ENCODE measurements at places on chromosomes 16 and 17.

- no peak for DNase-seq
These were observed 456.0 kb upstream of the SOX9 start for GRCh38 chr17:71664861-71665260.

- no peak for DNase-seq
These were observed 86.4 kb upstream of the HS3ST2 start for GRCh38 chr16:22727285-22728166.

DNA sequence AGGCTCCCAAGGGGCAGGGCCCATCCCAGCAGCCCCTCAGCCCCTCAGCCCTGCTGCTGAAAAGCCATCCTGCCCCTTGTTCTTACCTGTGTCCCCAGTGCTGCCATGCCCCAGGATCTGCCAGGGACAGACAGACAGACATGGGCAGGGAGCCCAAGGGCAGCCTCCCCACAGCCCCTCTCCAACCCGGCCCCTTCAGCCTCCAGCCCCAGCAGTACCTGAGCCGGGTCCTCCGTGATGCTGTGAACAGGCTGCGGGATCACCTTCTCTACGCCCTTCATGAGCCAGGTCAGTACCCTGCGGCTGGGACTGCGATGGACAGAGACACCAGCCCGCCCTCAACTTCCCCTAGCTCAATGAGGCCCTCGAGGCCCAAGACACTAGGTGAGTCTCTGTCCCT lies 8.2 kb downstream of the CNGB1 start:
- DNase-seq: no peak

GRCh38 chr17:32941419-32942032 lies 13.6 kb downstream of the TMEM98 start:
- DNase-seq: no peak

DNA sequence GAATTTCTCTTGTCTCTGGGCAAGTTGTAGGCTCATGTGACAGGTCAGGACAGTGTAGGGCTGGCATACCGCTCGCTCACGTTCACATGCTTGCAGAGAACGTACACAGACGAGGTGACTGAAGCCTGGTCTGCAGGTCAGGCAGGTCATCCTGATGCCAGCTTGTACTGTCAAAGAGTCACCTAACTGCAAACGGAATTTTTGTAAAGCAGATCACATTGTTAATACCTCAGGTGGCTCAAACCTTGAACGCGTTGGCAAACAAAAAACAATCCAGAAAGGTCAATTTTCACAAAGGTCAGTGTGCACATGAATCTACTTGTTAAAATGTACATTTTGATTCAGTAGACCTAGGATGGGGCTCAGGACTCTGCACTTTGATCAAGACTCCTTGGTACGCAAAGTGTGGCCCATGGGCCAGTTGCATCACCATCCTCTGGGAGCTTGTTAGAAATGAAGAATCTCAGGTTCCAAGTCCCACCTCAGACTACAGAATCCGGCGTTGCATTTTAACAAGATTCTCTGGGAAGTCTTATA lies 28.6 kb downstream of the ANKRD40 start:
- no peak for DNase-seq

DNA sequence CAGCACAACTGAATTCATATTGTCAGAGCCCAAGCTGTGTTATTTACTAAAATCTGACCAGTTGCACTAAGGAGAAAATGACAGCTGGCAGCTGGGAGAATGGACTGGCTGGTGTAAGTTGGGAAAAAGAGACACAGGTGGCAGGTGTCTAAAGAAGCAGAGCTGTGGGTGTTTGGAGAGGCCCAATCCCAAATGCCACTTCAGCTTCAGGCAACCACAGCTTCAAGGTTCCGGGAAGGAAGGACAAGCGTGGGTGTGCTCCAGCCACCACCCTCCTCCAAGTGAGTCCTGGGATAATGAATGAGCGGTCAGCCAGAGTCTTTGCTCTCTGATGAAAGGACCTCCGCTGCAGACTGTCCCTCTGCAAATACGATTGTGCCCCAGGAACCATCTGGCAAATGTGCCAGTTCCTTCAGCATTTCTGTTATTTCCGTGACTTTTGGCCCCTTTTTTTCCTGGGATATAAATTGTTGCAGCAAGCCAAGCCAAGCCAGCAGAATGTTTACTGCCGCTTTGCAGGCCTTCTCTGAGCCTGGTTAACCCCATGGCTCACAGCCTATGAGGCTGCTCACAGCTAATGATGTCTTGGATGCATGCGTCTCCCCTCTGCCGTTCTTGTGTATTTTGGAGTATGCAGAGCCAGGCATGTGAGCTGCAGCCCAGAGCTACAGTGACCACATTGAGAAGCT lies 9.5 kb upstream of the RHBDL3 start:
- DNase-seq: no peak

GRCh38 chr17:16930571-16931317 lies 41.2 kb downstream of the TNFRSF13B start:
- DNase-seq: no peak

GRCh38 chr16:70674221-70675014 lies 11.4 kb downstream of the MTSS2 start:
- no peak for DNase-seq

GRCh38 chr17:31629696-31630470 lies 229.2 kb downstream of the COPRS start:
- DNase-seq: no peak

DNA sequence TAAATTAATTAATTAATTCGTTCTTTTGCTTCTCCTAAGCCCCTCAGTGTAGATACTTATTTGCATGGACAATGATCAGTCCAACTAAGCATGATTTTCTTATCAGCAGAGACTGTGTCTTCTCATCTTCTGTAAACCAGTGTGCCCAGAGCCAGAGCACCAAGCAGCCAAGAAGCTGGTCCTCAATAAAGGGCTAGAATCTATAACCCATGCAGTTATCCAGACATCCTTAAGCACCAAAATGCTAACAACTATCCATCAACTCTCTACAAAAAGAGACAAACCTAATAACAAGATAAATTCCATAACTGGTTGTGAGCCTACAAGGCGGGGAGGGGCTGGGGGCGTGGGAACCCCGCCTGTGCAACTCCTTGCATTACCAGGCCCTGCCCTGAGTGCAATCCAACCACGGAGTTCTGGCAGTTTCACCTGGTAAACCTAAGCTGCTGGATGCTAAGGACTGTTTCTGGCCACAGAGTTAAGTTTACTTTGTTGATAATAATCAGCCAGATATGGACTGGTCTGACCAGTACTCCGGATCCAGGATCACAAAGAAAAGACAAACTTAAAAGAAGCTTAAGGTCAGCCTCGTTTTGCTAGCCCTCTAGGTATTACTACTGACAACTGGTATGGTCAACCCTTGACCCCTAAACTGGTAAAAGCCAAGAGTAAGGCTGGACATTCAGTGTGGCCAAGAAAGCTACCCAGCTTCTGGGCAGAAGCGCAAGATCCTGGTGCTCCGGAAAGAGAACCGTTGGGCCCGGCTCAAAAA lies 51.5 kb downstream of the ZFHX3 start:
- no peak for DNase-seq

DNA sequence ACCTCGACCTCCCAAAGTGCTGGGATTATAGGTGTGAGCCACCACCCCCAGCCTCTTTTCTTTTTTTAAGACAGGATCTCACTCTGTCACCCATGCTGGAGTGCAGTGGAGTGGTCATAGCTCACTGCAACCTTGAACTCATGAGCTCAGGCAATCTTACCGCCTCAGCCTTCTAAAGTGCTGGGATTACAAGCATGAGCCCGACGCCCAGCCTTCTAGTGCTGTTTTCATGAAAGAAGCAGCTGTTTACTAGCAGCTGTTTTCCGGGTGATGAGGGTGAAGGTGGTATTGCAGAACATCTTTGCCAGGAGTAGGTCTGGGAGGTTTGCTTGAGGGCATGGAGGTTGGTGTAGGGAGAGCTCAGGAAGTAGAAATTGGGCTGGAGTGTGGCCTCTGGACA lies 2.0 kb downstream of the ADCY7 start:
- no peak for DNase-seq

- DNase-seq: no peak
These were observed 59.3 kb downstream of the CENPV start for GRCh38 chr17:16293931-16294330.

DNA sequence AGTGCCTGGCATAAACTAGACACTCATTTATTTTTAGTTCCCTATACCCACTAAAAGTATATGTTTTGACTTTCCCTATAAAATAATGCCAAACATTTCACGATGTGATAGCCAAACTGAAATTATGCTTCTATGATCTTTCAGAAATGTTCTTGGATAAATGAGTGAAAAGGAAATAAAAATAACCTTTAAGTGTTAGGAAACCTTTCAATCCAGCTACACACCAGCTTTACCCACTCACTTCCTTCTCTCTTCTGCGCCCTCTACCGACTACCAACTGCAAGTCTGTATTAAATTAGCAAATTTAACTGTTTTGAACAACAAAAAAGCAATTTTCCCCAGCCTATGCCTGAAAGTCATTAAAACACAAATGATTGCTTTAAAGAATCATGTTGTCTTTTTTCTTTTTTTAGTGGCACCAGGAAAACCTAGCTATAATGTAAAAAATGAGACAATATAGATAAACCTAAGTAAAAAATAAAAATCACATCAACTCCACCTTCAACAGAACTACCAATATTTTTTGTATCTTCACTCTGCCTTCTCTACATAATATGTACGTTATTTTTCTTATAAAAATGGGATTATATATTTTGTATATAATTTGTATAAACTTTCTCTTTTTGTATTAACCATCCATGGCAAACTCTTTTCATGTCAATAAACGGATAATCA lies 13.2 kb upstream of the TMEM100 start:
- DNase-seq: no peak

DNA sequence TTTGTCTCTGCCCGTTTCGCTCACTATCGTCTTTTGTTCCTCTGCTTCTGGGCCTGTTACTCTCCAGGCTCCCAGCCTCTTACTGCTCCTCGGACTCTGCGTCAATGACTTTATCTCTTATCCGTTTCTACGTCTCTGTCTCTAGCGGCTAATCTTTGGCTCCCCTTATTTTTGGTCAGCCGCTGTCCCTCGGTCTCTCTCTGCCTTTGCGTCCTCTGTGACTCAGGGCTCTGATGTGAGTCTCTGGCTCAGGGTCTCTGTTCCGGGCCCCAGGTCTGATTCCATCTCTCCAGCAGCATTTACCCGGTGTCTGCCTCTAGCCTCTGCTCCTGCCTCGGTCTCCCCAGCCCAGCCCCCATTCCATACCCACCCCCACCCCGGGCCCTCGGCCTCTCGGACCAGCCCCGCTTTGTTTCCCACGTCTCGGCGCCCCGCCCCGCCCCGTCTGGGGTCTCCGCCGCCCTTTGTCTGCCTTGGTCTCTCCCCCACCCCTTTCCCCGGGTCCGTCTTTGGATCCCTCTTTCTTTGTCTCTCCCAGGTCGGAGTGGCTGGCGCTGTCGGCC lies 547 bp upstream of the ZNF48 start:
- DNase-seq: no peak

DNA sequence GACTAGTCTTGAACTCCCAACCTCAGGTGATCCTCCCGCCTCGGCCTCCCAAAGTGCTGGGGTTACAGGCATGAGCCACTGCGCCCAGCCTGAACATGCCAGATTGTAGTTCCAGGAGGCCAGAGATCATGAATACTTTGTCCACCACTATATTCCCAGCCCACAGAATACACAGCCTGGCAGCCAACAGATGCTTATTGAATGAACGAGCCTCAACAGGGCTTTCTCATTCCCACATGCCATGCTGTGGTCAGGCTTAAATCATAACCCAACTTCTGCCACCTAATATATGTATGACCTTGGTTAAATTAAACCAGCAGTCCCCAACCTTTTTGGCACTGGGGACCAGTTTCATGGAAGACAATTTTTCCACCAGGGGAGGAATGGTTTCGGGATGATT lies 3.1 kb upstream of the TMEM219 start:
- DNase-seq: no peak

- DNase-seq: no peak
These were observed 17.6 kb upstream of the SSTR5 start for GRCh38 chr16:1054660-1055556.

DNA sequence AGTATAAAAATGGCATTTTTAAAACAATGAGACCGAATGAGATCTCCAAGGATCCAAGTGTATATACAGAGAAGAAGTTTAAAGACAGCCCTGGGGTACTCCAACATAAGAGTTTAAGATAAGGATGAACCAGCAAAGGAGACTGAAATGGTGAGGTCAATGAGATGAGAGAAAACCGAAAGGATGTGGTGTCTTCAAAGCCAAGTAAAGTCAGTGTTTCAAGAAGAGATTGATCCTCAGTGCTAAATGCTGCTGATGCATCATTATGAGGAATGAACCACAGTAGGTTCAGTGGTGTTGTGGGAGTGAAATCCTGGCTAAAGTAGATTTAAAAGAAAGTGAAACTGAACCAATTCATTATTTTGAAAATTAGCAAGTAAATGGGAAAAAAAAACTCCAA lies 38.1 kb upstream of the NLK start:
- DNase-seq: no peak

GRCh38 chr17:27610304-27610677 lies 20.7 kb upstream of the LGALS9 start:
- no peak for DNase-seq

- no peak for DNase-seq
These were observed 75.2 kb downstream of the CDRT15 start for GRCh38 chr17:14161419-14161818.

- no peak for DNase-seq
These were observed 110.9 kb upstream of the TOB1 start for GRCh38 chr17:50976951-50977472.

GRCh38 chr17:9612006-9612405 lies 33.3 kb upstream of the USP43 start:
- no peak for DNase-seq

DNA sequence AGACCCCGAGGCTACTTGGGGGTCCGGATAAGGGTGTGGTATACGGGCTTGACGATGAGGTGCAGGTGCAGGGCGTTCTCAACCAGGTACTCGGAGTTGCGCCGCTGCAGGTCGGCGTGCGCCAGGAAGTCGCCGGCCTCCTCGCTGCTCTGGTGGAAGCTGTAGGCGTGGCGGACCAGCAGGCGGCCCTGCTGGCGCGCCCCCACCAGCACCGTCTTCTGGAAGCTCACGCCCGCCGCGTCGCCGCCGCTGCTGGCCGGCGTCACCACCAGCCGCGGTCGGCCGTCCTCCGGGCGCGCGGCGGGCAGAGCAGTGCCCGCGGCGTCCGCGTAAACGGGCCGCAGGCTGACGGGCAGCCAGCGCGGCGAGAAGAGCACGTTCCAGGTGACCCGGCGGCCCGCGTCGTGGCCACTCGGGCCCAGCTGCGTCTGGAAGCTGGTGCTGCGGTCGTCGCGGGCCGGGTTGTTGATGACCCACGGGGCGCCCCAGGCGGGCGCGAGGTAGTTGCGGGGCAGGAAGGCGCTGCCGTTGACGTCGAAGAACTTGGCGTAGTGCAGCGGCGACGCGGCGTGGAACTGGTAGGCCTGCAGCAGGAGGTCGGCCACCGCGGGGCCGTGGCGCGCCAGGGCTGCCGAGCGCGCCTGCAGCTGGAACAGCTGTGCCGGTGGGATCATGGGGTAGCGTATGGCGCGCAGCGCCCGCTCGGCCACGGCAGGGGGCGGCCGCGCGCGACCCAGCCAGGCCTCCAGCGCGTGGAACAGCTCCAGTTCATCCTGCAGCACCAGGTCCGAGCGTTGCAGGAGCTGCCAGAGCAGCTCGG lies 4.8 kb downstream of the BTBD17 start:
- no peak for DNase-seq

DNA sequence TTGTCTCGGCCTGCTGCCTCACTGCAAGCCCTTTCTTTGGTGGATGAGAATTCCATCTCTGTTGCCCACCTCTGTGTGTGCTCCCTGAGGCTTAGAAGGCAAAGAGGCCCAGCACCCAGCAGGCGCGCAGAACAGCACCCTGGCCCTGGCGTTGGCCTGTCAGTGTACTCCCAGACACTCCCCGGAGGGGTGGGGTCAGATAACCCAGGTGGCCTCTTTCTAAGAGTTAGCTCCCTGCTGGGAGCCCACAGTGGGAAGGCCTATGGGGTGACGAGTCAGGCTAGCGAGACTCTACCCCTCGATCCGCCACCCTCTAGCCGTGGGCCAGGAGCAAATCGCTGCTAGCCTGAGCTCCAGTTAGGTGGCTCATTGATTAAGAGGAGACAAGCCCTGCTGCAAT lies 38.1 kb downstream of the SRL start:
- DNase-seq: no peak

Data from activated CD4-positive, CD25-positive, alpha-beta regulatory T cell (primary cell).